ENCODE measurements at places on chromosomes 5 and 9.

DNA sequence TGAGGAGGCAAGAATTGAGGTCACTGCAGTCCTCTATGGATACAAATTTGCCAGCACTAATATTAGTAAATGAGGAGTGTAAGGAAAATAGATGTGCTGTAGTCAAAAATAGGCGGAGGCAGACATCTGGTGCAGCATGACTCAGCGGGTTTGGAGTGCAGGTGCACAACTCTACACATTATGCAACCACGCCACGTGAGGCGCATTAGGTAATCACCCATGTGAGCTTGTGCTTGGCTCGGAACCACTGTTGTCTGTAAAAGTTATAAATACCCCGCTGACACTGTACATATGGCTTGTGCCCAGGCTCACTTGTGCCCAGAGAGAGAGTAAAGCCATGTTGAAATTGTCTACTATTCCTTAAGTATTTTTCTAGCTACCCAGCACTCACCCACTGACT is 623.5 kb upstream of the NUDT12 start:
- peak; percentile 21 for DNase-seq

- peak; percentile 39 for DNase-seq
Observed at GRCh38 chr5:165457859-165458481, 1952.6 kb downstream of the MAT2B start.

- DNase-seq = no peak
Observed at GRCh38 chr5:131221888-131222287, 42.0 kb upstream of the CDC42SE2 start.

DNA sequence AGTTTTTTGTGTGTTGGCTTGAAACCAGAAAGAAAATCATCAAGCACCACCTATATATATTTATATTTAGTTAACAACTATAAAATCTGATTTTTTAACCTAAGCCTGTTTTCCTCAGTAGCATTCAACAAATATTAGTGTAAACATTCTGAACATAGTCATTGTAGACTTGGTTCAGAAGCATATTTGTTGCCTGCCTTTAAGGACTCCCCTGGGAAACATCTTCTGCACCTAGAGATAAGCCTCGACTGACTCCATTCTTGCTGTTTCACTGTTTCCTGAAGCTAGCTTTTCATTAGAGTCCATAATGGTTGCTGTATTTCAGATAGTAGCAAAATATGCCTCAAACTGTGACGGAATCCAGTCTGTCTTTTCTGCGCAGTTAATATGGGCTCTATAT is 123.5 kb downstream of the TRIO start:
- no peak for DNase-seq

DNA sequence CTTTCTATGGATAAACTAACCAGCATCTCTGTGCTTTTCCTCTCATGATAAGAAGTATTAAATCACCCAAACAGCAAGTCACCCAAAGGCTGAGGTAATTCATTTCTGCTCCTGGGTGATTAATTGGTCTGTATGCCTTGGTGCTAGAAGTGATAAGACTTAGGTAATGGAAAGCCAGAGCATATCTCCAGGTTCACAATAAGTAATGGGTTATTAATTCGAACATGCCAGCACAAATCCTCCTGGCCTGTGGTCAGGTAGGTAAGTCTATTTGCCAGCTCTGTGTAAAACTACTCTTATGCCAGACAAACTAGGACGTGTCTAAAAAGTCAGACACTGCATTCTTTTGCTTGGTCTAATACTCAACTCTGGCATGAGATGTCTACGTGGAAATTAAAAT is 11.2 kb upstream of the ENC1 start:
- DNase-seq = no peak

GRCh38 chr5:98911280-98912040 is 17.3 kb downstream of the CHD1 start:
- peak; percentile 20 for DNase-seq

- DNase-seq = peak; percentile 35
Observed at GRCh38 chr5:76582230-76583162, 40.7 kb downstream of the F2RL2 start.

GRCh38 chr5:14168144-14168792 is 25.1 kb downstream of the TRIO start:
- peak; percentile 73 for DNase-seq

Measured in KBM-7 (cell line).